ENCODE measurements at places on chromosomes 12 and 14.

DNA sequence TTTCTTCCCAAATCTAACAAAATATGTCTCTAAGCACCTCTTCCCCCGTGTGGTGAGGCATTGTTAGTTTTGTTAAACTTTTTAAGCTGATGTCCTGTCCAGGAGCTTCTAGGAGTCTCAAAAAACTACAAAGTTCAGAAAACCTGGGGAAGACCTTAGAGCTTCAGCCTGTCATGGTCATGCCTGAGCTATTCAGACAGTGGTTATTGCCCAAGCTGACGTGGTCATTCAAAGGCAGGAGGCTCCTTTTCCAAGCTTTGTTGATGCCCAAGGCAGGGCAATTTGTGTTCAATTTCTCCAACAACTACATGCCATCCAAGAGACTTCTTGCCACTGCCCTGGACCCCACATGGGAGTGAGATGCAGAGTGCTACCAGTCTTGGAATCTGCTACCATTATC lies 5.8 kb upstream of the LYZ start:
- no peak for DNase-seq

GRCh38 chr12:68414988-68415387 lies 82.8 kb upstream of the MDM1 start:
- DNase-seq = no peak

- DNase-seq = no peak
These were observed 577.7 kb downstream of the SLC16A7 start for GRCh38 chr12:60173224-60174170.

- DNase-seq = no peak
These were observed 32.5 kb upstream of the PLEKHG6 start for GRCh38 chr12:6277982-6278438.

GRCh38 chr14:74245292-74245691 lies 6.0 kb downstream of the VSX2 start:
- no peak for DNase-seq

- no peak for DNase-seq
These were observed 42.2 kb downstream of the NDUFA12 start for GRCh38 chr12:94961256-94961824.

- DNase-seq = no peak
These were observed 16.8 kb downstream of the ATP5MC2 start for GRCh38 chr12:53659011-53659551.

Measured in cerebellar nuclear complex (tissue), 1 donor.